NCI-H1417 treated with DMSO at 0.1 percent for 48 hours (cell line): ENCODE measurements at places on chromosomes 11 and 22.

- DNase-seq: no peak
These were observed 71.8 kb downstream of the PIWIL4 start for GRCh38 chr11:94638902-94639373.

GRCh38 chr11:44203270-44204043 lies 106.5 kb downstream of the ALX4 start:
- DNase-seq: no peak

- no peak for DNase-seq
These were observed 572.9 kb downstream of the NTM start for GRCh38 chr11:131943295-131943694.

DNA sequence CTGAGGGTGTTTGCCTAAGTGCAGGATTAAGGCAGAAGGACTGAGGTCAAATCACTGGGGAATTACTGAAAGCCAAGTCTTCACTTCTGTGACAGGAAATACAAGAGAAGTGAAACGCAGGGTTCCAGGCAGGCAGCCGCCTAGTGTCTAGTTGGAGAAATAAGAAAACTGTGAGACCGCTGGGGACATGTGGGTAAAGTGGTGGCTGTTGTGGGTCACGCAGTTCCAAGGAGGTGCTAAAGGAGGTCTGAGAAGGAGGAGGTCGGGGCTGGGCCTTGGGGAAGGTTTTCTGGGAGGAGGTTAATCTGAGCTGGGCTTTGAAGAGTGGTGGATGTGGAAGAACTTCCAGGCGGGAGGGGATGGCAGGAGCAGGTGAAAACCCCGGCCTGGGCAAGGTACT lies 11.2 kb downstream of the MCM5 start:
- no peak for DNase-seq

DNA sequence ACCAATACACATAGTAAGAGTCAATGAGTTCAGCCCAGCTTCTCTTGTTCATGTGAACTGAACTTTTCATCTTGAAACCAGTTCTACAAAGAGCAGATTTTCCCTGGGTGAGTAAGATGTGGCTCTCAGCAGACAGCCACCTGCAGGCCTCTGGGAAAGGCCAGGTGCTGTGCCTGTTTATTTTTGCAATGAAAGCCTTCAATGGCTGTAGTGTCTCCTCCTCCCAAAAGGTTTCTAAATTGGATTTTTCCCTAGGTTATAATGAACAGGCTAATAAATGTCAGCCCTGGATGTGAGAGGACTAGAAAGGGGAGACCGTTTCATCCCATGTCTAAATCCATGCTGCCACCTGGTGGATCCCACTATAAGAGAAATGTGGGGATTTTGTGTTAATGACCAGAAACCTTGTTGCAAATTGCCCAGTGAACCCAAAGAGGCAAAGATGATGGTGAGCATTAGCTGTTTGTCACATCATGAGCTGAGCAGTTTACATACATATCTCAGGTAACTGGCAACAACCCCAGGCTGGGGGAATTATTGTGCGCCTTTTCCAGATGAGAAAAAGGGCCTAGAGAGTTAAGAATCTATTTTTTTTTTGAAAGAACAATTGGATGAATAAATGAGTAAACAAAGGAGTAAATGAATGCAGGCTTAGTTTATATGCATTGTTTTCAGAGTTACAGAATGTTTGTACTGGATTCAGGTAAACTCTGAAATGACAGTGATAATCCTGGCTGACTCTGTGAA lies 12.7 kb downstream of the C11orf91 start:
- peak; percentile 57 for DNase-seq
